ENCODE measurements at places on chromosomes 5 and 9.

DNA sequence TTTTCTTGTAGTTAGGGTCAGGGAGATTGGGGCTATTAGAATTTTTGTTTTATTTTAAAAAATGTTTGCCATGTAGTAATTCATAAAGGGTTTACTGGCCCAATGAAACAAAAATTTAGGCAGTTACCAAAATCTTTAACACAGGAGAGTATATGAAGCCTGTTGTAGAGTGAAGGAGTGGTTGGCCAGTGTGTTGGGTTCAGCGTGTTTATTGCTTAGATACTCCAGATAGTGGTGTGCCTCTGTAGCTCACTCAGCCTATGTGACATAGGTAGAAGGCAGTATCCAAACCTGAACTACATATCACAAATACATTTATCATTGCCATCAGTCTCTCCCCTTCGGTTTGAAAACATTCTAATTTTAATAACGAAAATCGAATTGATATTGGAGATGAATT is 1.2 kb downstream of the TEK start:
- DNase-seq: no peak

DNA sequence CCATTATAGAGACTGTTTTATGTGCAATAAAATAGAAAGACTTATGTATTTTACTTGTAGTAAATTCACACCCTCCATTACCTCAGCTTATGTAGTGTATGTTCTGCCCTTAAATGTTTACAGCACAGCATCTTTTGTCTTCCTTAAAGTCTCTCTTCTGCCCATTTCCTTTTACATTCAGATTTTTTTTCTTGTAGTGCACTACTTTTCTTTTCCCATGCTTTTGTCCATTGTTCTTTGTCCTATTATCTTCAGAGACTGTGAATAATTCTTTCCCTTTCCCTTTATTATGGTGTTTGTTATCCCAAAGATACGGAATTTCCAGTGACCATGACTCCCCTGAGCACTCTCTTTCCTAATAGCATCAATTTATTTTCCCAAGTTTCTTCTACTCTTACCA is 66.1 kb upstream of the TYRP1 start:
- no peak for DNase-seq

- DNase-seq: no peak
Measured at GRCh38 chr5:160029004-160029403, 20.1 kb downstream of the TTC1 start.

DNA sequence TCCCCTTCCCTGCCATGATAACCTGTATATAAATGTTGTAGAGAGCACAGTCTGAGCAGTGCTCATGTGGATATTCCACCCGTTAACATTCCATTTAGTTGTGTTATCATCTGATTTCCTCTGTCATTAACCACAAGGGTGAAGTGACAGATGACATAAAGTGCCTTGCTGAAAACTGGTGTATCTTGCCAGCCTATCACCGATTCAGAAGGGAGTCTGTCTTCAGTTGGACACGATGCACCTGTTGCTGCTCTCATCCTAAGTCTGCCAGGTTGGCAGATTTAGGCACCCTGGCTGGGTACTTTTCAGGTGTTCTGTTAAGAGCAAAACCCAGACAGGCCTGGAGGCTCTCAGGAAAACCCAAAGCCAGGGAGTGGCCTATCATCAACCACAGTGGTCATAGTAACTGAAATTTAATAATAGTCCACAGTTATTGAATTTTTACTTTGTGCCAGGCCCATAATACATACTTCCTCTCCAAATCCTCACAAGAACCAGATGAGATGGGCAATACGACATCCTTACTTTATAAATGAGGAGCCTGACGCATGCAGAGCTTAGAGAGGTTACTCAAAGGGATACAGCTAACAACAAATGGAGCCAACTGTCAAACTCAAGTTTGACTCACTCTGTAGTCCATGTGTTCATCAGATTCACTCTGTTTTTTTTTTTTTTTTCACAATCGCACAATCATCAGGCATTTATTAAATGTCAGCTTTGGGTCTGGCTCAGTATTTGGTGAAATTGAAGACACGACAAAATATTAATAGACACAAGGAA is 100.7 kb upstream of the SPRY4 start:
- DNase-seq: no peak

DNA sequence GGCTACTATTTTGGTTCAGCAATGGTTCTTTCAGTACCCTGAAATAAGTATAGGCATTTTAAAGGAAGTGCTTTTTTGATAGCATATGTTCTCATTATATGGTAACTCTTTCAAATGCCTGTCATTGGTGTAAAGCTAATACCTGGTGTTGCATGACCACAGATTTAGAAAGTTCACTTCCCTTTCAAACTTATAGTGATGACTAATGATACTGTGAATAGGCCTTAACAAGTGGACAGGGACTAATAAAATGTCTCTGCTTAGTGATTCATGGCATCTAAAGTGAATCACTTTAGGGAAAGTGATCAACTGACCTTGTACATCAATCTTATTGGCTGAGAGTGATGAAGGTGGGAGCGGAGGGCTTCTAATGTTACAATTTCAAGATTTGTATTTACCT is 21.6 kb downstream of the MRPL22 start:
- no peak for DNase-seq

DNA sequence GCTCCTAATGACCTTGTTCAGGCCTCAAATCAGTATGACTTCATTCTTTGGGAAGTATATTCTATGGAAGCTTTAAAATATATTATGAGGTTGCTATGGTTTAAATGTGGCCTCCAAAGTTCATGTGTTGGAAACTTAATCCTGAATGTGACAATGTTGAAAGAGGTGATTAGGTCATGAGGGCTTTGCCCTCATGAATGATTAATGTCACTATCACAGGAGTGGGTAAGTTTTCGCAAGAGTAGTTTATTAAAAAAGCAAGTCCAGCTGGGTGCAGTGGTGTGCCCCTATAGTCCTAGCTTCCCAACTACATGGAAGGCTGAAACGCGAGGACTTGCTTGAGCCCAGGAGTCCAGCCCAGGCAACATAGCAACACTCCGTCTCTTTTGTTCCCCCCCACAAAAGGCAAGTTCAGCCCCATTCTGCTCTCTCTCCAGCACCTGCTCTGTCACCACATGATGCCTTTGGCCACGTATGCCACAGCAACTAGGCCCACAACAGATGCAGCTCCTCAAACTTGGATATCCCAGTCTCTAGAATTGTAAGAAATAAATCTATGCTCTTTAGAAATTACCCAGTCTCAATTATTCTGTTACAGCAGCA is 105.3 kb downstream of the SIL1 start:
- DNase-seq: no peak

DNA sequence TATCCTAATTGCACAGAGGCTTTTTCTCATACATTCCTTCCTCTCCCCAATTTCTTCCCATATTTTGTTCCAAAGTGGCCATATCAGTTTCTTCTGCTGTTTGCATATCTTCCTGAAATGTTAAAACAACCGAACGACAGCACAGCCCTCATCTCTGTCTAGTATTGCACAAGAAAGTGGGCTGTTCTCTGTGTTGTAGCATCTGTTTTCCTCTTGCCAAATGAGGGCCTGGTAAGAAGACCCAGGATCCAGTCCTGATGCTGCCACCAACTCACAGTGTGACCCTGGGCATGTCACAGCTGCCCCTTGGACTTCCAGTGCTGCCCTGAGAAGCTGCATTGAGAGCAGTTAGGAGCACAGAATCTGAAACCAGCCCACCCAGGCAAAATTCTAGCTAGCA is 4.1 kb downstream of the SLC31A2 start:
- DNase-seq: no peak

Measured in CD4-positive, alpha-beta T cell treated with Interleukin-15 for 1 hour (primary cell).